Left lung (tissue), 14 donors: ENCODE measurements at places on chromosomes 16 and 17. TPM values are rescaled to one million over a fixed set of nuclear protein-coding genes. Genes with fewer than 3 reads are reported as not detected.

The PLA2G10 gene
- 18.6 TPM for total RNA-seq

DNA sequence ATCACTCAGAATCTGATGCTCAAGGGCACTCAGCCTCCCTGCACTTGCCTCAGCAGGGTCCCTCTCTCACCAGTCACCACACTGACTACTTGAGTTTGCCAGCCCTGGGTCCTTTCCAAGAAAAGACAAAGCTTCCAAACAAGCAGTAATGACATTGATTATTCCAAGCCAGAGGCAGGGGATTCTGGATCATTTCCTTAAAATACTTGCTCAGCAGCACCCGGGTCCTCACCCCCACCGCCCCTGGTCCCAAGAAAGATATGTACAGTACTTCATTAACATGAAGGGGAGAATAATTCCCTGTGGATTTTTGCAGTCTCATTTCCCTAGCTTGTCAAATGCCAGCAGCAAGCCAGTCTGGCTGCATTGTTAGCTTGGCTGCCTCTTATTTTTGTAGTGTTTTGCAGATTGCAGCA lies 83.2 kb upstream of the GNAO1 start:
- no peaks in the 10 kb centered on the region for H3K4me1 ChIP-seq
- H3K36me3 ChIP-seq: no peaks in the 10 kb centered on the region
- H3K27me3 ChIP-seq: no peaks in the 10 kb centered on the region
- no peak overlapping the region for H3K4me3 ChIP-seq
- no peak overlapping the region for H3K27ac ChIP-seq

DNA sequence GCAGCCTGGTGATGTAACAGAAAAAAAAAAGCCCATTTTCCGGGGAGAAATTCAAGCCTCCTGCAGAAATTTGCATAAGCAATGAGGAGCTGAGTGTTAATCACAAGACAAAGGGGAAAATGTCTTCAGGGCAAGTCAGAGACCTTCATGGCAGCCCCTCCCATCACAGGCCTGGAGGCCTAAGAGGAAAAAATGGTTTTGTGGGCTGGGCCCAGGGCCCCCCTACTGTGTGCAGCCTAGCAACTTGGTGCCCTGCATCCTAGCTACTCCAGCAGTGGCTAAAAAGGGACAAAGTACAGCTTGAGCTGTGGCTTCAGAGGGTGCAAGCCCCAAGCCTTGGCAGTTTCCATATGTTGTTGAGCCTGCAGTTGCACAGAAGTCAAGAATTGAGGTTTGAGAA lies 49.7 kb downstream of the AHSP start:
- DNase-seq: no peak
- no peaks in the 10 kb centered on the region for H3K36me3 ChIP-seq
- no peaks in the 10 kb centered on the region for H3K4me1 ChIP-seq
- no peak overlapping the region for H3K27ac ChIP-seq

- no peaks in the 10 kb centered on the region for H3K4me1 ChIP-seq
- no peak overlapping the region for H3K4me3 ChIP-seq
- H3K27ac ChIP-seq: no peak overlapping the region
- H3K27me3 ChIP-seq: no peaks in the 10 kb centered on the region
Observed at GRCh38 chr16:69925311-69925710, 25.8 kb upstream of the CLEC18A start.

GRCh38 chr17:37079735-37080134 lies 131.0 kb downstream of the AATF start:
- H3K4me3 ChIP-seq: no peak overlapping the region
- no peak overlapping the region for H3K27ac ChIP-seq
- H3K36me3 ChIP-seq: no peaks in the 10 kb centered on the region
- no peaks in the 10 kb centered on the region for H3K27me3 ChIP-seq
- no peaks in the 10 kb centered on the region for H3K4me1 ChIP-seq

The SOST gene
- 0.12 TPM for total RNA-seq

The NBR1 gene
- 62.4 TPM for total RNA-seq

DNA sequence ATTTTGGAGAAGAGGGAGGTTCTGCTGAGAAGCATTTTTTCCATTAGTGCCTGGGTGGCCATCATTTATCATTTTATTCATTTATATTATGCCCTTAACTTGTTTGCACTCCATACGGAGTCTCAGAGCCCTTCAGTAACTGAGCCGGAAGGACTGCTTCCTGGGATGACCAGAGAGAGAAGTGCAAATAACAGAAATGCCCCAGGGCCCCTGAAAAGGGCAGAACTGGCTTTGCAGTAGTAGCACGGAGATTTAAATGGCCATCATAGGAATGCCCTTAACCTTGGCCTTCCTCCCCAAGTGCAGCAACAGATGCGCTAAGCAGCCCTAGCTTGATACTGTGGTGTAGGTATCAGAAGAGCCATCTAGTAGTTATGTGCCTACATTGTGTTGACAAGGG lies 58.5 kb downstream of the NUP93 start:
- no peaks in the 10 kb centered on the region for H3K36me3 ChIP-seq
- no peaks in the 10 kb centered on the region for H3K4me1 ChIP-seq

DNA sequence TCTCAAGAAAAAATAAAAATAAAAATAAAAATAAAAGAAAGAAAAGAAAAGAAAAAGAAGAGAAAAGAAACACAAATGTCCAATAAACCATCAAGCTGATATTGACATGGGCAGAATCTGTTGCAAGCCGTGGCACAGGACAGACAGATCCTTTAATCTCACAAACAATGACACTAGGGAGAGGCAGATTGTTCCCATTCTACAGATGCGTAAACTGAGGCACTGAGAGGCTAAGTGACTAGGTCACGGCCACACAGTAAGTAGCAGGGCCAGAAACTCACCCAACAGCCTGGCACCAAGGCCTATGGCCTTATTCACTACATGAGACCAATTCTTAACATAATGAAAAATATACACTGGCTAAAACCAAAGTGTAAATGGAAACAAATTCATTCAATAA lies 28.3 kb upstream of the ZFP90 start:
- no peaks in the 10 kb centered on the region for H3K27me3 ChIP-seq
- no peaks in the 10 kb centered on the region for H3K36me3 ChIP-seq
- H3K4me3 ChIP-seq: no peak overlapping the region
- DNase-seq: no peak
- H3K4me1 ChIP-seq: peaks cover 8% of the 10 kb centered on the region

DNA sequence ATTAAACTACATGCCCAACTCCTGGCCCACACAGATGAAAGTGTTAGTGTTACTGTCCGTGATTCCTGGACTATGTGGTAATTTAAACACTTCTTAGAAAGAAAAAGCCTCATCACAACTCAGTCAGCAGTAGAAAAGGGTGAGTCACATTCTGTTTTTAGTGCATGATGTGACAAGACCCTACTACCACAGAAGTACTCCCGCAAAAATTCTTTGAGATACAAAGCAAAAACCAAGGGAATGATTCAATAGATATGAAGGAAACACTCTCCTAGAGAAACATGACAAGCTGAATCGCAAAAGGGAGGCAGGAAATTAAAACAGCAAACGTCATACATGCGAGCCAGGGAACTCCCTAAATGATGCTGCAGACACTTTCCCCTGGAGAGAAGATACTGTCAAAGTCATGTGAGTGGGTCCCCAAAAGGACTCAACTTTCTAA lies 14.4 kb downstream of the SNN start:
- peaks cover 97% of the 10 kb centered on the region for H3K36me3 ChIP-seq
- no peaks in the 10 kb centered on the region for H3K27me3 ChIP-seq
- no peak overlapping the region for H3K4me3 ChIP-seq

DNA sequence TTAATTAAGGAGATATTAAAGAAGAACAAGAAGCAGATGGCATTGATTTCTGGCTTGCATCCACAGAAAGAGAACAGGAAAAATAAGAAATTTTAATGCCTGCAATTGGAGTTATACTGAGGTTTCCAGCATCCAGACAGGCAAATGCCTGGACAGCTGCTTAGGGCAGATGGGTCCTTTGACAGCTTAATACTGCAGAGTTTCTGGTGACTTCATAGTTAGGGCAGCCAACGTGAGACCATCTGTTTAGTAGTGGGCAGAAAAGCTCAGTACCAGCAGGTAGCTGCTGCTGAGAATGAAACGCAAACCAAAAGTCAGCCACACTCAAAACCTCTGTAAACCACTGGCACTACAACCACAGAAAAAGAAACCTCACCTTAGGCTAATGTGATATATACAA lies 109.8 kb downstream of the CDK5R1 start:
- H3K4me1 ChIP-seq: no peaks in the 10 kb centered on the region
- H3K36me3 ChIP-seq: no peaks in the 10 kb centered on the region
- no peak overlapping the region for H3K4me3 ChIP-seq
- peak; percentile 4 for DNase-seq
- no peaks in the 10 kb centered on the region for H3K27me3 ChIP-seq

The WFIKKN2 gene
- not detected for total RNA-seq

- H3K36me3 ChIP-seq: no peaks in the 10 kb centered on the region
- H3K27me3 ChIP-seq: peaks cover 33% of the 10 kb centered on the region
- H3K4me1 ChIP-seq: peaks cover 32% of the 10 kb centered on the region
- no peak for DNase-seq
Observed at GRCh38 chr17:8060274-8060673, 21.4 kb downstream of the ALOX15B start.

- no peak overlapping the region for H3K4me3 ChIP-seq
- H3K4me1 ChIP-seq: peaks cover 98% of the 10 kb centered on the region
- no peaks in the 10 kb centered on the region for H3K27me3 ChIP-seq
Observed at GRCh38 chr16:21608639-21609328, 9.4 kb downstream of the METTL9 start.

DNA sequence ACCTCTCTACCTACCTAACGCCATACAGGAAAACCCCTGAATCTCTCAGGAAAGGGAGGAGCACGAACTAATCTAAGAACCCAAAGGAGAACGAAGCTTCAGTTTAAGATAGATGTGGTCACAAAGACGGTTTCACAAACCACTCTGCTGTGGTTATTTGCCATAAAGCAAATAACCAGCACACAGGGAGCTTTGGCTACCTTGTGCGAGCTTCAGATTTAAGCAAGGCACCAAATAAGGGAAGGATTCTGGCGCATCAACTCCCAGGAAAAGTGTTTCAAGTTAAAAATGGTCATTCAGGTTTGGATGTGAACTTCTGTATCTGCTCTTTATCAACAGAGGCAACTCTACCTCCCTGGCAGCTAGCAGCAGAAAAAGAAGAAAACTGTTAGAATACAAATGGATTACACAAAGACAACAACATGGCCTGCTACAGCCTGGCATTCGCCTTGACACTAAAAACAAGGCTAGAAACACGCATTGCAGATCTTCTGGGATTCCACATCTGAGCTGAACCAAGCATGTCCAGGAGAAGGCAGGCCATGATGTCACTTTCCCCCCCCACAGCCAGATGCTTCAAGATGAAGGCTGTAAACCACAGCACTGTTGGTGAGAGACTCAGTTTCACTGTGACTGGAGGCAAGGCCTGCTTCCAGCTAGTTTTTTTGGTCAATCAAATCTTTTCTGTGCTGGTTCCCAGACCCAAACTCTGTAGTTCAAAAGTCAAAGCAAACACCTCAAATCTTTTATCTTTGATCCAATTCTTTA lies 43.6 kb downstream of the SMG6 start:
- H3K4me3 ChIP-seq: no peak overlapping the region
- H3K4me1 ChIP-seq: peaks cover 4% of the 10 kb centered on the region
- H3K36me3 ChIP-seq: no peaks in the 10 kb centered on the region
- no peak overlapping the region for H3K27ac ChIP-seq

The PTGES3L gene
- total RNA-seq: 0.65 TPM

- H3K4me3 ChIP-seq: no peak overlapping the region
- no peak for DNase-seq
- no peak overlapping the region for H3K27ac ChIP-seq
- no peaks in the 10 kb centered on the region for H3K27me3 ChIP-seq
- H3K36me3 ChIP-seq: peaks cover 17% of the 10 kb centered on the region
Observed at GRCh38 chr17:75762513-75763268, 2.3 kb downstream of the GALK1 start.

DNA sequence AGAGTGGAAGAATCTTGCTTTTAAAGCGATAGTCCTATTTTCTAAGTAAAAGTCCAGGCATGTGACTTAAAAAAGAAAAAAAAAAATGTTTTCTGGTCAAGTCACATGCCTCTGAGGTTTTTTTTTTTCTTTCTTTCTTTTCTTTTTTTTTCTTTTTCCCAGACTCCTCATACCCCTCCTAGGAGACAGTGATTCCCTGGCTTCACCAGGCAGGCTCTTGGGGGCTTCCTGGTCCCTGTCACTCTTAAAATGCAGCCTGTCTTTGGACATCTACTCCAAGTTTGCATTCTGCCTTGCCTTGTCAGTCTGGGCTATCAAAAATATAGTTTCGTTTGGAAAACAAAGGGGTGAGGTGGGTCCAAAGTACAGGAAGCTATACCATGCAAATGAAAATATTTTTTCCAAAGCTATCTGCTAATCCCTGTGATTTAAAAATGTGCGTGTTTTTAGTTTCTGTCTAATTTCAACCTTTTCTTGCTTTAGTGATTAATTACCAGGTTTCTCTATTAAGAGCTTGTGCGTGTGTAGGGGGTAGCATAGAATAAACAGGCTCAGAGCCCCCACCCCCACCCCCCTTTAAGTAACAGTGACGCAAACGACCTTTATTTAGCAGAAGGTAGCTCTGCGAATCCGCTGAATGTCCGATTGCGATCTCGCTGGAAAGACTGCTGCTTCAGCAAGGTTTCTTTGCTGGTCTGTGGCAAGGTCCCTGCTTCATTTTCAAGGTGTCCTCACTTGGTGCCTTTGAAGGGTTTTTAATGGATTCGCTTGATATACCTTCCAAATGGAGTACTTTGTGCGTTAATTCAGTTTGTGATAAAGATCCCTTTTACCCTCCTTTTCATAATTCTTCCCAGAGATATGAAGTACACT lies 510.2 kb downstream of the WWOX start:
- H3K4me3 ChIP-seq: no peak overlapping the region
- H3K4me1 ChIP-seq: no peaks in the 10 kb centered on the region
- DNase-seq: no peak

GRCh38 chr16:55526441-55526840 lies 17.6 kb downstream of the LPCAT2 start:
- DNase-seq: no peak
- H3K4me1 ChIP-seq: no peaks in the 10 kb centered on the region
- H3K27ac ChIP-seq: no peak overlapping the region
- H3K4me3 ChIP-seq: no peak overlapping the region
- H3K27me3 ChIP-seq: no peaks in the 10 kb centered on the region

DNA sequence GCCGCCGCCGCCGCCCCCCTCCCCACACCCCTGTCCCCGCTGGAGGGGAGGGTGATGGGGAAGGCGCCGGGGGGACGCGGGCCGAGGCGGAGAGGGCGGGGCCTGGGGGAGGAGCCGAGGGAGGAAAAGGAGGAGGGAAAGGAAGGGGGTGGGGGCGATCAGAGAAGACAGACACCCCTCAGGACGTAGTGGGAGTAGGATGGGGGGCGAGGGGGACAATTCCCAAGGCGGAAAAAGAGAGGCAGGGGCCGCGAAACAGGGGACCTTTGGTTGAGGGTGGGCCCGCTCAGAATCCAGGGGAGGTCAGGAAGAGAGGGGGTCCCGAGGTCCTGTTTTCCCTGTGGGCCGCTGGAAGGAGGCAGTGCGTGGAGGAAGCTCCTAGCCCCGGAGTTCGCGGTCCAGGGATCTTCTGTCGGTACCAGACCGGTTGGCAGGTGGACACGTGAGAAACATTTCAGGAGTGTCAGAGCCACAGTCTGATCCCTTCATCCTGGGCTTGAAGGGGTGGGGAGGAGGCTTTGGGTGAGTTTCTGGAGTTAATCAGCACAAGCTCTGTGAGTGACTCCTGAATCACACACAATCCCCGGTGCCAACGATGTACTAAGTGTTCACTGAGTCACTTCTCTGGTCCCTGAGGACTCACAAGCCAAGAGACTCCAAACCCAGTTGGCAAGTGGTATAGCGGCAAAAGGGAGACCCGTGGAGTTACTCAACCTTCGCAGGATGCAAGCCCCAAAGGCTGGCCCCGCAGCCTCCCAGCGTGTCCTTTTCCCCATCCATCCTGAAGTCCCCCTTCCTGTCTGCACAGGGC lies at the start of gene XYLT1:
Gene XYLT1, minus strand, starts transcription at position 53 of the 811 bp plus-strand sequence. CDS start 164 bp downstream, outside the sequence.
- DNase-seq: peak; percentile 88
- peaks cover 51% of the 10 kb centered on the region for H3K4me1 ChIP-seq

The TOM1L1 gene
- total RNA-seq: 33.8 TPM

The DERL2 gene
- total RNA-seq: 79.1 TPM

- H3K27ac ChIP-seq: peak overlapping the region; percentile 75
- H3K4me1 ChIP-seq: peaks cover 5% of the 10 kb centered on the region
- peaks cover 26% of the 10 kb centered on the region for H3K27me3 ChIP-seq
- DNase-seq: peak; percentile 28
- H3K4me3 ChIP-seq: peak overlapping the region; percentile 55
- no peaks in the 10 kb centered on the region for H3K36me3 ChIP-seq
Observed at GRCh38 chr16:77212741-77213541, 13.7 kb downstream of the SYCE1L start.
